ENCODE measurements at places on chromosomes 12 and 14. TPM values are rescaled to one million over a fixed set of nuclear protein-coding genes. Genes with fewer than 3 reads are reported as not detected.

The SRP54 gene
- total RNA-seq, result 87.1 TPM

The DPY19L2 gene
- under 0.01 TPM for total RNA-seq

The PTCSC3 gene
- total RNA-seq, result not detected

- no peak for DNase-seq
These were observed 270.5 kb downstream of the BCAT1 start for GRCh38 chr12:24678436-24678835.

DNA sequence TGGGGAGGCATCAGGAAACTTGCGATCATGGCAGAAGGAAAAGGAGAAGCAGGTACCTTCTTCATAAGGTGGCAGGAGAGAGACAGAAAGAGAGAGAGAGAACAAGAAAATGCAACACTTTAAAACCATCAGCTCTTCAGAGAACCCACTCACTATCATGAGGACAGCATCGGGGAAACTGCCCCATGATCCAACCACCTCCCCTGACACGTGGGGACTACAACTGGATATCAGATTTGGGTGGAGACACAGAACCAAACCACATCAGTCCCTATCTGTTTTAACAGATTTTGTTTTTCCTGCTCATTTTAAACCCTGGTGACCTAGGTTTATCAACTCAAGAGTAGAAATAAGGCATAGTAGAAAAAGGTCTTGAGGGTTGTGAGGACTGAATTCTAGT, 210.1 kb upstream of the PLXNC1 start:
- no peak for DNase-seq

DNA sequence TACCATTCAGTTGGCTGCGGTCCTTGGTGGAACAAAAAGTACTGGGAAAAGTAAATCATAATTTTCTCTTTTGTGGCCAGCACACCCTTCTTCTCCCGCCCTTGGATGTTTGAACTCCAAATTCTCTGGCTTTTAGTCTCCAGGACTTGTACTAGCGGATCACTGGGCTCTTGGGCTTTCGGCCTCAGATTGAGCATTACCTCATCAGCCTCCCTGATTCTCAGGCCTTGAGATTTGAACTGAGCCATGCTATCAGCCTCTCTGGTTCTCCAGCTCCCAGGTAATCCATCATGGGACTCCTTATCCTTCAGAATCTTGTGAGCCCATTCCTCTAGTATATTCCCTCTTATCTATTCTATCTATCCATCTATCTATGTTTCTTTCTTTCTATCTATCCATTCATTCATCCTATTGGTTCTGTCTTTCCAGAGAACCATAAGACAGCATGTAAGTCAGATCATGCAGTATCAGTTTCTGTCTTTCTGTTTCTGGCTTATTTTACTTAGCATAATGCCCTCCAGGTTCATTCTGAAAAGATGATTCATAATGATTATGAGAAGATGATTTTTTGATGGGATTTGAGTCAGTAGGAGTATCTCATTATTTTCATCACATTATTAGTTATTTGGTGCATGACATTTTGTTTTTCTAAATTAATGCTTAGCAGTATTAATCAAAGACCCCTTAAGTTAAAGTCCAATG, 814.9 kb downstream of the LRFN5 start:
- peak; percentile 25 for DNase-seq

- peak; percentile 5 for DNase-seq
These were observed 325.8 kb upstream of the DIO3 start for GRCh38 chr14:101235335-101236103.

DNA sequence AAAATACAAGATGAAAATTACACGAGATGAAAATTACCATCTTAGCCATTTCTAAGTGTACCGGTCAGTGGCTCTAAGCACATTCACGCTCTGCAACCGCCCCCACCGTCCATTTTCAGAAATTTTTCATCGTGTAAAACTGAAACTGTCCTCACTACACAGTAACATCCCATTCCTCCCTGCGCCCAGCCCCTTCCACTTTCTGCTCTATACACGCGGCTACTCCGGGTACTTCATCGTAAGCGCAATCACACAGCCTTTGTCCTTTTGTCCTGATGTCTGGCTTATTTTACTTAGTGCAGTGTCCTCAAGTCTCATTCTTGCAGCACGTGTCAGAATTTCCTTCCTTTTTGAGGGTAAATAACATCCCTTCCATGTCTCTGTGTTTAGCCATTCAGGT, 3.6 kb upstream of the GPR132 start:
- no peak for DNase-seq

DNA sequence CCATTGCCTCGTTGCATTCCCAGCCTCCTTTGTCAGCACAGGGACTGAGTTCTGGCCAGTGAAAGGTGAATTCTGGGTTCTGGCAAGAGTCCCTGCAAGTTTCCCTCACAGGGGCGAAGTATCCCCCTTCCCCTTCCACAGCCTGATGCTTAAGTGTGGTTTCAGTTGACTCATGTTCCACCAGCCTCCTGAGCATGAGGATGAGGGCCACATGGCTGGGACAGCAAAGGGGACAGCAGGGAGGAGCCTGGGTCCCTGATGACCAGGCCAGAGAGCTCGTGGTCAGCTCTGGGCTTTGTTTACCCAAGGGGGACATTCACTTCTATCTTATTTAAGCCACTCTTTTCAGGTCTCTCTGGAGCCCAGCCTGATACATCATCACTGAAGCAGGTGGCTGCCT, 36.5 kb downstream of the CACNA2D4 start:
- no peak for DNase-seq

GRCh38 chr12:100375038-100375735, 18.3 kb downstream of the SLC17A8 start:
- no peak for DNase-seq

- DNase-seq, result no peak
These were observed 6.8 kb upstream of the YLPM1 start for GRCh38 chr14:74756326-74756725.

DNA sequence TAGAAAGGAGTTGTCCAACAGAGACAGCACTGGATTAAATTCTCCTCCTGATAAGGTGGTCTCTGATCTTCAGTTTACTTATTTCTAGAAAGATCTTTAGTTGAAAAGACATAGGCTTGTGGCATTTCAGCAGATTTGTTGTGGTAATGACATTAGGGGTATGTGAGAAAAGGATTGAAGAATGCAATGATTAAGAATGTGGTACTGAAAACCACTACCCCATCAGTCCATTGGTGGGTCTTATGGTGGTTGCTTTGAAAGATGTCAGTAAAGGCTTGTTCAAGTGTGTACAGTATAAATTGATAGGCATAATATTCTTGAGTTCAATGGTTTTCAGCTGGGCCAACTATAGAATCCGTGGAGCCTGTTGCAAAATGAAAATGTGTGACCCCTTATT, 10.8 kb downstream of the PPFIBP1 start:
- no peak for DNase-seq

DNA sequence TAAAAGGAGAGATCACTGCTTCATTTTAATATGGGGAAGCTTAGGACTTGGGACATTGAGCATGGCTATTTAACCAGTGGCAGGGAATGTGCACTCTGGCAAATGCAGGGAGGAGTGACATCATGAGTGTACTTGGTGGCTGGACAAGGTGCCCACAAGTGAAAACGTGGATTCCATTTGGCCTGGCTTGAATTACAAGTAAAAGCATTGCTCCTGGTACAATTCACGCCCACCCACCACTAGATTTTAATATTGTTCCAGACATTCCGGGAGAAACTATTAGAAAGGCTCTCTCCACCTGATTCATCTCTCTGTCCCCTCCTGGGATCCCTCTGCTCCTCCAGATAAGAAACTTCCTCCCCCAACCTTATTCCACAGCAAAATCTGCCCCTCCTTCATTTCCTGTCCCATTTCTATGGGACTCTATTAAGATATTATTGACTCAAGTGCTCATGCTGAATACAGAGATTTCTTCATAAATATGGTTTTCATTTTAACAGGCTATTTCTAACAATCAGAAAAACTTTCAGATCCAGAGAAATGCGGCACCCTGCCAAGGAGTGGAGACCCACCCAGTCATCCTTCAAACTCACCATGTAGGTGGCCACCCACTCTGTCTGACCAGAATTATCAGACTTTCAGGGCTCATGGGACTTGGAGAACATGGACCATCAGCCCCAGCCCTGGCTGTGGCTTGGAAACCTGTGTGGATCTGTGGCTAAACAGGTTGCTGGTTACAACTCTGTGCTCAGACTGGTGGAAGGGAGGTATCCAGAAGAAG, 43.2 kb downstream of the SSPN start:
- no peak for DNase-seq
